ENCODE measurements at places on chromosomes 5 and 9.

GRCh38 chr5:53969176-53969730 lies 341.1 kb downstream of the ARL15 start:
- no peak for DNase-seq

DNA sequence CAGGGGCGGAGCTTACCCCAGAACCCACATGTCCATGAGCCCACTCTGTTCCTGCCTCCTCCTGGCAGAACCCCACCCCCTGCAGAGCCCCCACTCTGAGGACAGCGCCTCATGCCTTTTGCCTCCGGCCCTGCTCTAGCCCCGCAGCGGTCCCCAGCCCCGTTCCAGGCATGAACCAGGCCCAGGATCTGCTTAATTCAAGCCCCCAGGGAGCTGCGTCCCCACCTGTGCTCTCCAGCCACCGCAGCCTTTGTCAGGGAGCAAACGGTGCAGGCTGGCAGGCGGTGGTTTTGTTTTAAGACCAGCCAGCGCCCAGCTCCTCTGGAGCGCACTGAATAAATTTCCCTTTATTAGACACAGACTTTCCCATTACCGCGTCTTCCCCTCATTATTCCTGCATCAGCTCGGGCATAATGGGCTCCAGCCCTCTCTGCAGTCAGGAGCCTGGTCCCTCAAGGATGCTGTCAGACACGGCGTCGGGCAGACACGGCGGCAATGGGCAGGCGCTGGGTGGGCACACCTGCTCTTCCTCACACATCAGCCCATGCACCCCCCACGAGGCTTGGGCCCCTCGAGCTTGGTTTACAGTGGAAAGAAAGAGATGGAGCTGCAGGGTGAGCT lies 137.6 kb downstream of the OLFM1 start:
- DNase-seq, result peak; percentile 73

- DNase-seq, result no peak
Observed at GRCh38 chr5:123950701-123951581, 439.0 kb downstream of the CSNK1G3 start.

GRCh38 chr5:59133764-59134261 lies 550.9 kb downstream of the RAB3C start:
- DNase-seq, result no peak

- no peak for DNase-seq
Observed at GRCh38 chr9:101691657-101692056, 46.8 kb downstream of the GRIN3A start.

- no peak for DNase-seq
Observed at GRCh38 chr9:36855448-36856315, 178.4 kb downstream of the PAX5 start.

GRCh38 chr5:10555277-10555684 lies 8.6 kb upstream of the ANKRD33B start:
- no peak for DNase-seq

GRCh38 chr9:133351908-133352634 lies 4.1 kb downstream of the RPL7A start:
- DNase-seq, result no peak

GRCh38 chr9:28212979-28213378 lies 639.7 kb upstream of the C9orf72 start:
- DNase-seq, result no peak

DNA sequence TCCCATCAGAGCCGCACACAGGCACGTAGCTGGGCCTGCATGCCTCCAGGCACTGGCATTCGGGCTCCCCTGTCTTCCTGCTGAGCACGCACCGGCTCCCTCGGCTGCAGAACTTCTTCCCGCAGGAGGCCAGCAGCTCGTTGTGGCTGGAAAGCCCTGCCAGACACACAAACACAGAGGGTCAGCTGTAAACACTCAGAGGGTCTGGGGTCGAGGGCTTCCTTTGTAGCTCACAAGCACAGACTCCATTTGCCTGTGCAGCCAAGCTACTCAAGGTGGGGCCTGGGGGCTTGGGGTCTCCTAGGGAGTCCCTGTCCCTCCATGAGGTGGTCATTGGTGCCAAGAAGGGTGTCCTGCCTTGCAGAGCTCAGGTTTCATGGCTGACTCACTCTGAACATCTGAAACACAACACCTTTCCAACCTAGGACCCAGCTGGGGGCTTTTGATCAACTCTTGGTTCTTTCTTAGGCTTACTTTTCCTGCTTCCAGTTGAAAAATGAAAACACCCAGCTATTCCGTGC lies 211.4 kb downstream of the FSTL4 start:
- DNase-seq, result no peak

- DNase-seq, result no peak
Observed at GRCh38 chr9:97852001-97852398, 1.0 kb upstream of the FOXE1 start.

- DNase-seq, result no peak
Observed at GRCh38 chr9:131302244-131303075, 12.9 kb downstream of the PLPP7 start.

GRCh38 chr9:14961372-14962068 lies 51.3 kb upstream of the FREM1 start:
- no peak for DNase-seq

GRCh38 chr5:173645437-173645807 lies 29.0 kb upstream of the BOD1 start:
- DNase-seq, result no peak

DNA sequence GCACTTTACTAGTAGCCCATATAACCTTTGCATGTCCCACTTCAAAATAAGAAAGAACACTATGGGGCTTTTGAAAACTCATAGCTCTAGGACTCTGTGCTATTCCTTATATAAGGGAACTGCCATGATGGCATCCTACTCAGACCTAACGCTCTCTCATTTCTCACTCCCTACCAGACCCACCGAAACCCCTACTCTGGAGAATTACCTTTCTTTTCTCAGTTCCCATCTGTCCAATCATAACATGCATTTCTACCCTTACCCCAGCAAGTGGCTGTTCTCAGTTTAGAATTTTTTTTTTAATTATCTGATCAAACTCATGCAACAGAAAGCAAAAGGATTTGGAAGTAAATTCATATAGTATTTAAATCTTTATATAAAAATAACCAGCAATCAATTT lies 27.3 kb downstream of the CARNMT1 start:
- DNase-seq, result no peak

GRCh38 chr9:94086486-94087345 lies 2.5 kb downstream of the PTPDC1 start:
- no peak for DNase-seq

- DNase-seq, result no peak
Observed at GRCh38 chr5:93578813-93579691, 2.0 kb downstream of the NR2F1-AS1 start.

DNA sequence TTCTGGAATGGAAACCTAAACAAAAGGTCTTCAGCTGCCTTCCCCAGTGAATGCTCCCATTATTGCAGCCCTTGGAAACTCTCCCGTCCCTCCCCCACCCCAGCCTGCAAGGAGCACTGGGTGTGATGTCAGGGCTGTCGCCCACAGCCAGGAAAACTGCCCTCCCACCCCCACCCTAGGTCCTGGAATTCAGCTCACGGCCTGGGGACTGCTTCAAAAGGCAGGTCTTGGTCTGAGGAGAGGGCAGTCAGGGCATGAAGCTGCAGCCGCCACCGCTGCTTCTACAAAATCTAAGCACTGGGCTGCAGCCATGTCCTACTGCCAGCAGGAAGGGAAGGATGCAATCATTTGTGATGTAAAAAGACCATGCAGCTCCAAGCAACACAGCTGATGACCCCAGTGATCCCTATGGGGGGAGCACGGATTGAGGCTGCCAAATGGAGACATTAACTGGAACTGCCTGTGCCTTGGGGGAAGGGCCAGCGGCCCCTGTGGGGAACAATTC lies 11.4 kb downstream of the GRHPR start:
- no peak for DNase-seq

DNA sequence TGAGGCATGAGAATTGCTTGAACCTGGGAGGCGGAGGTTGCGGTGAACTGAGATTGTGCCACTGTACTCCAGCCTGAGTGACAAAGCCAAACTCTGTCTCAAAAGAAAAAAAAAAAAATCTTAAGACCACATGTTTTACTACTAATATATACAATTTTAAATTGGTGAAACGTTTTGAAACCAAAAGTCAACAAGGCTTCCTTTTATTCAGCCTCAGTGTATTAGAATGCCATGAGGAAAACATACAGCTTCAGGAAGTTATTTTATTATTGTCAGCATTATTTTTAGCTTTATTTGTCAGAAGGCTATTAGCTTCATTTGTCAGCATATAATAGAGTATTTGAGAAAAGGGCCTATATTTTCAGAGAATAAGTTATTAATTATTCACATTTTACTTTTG lies 163.9 kb upstream of the SH3GL2 start:
- no peak for DNase-seq

DNA sequence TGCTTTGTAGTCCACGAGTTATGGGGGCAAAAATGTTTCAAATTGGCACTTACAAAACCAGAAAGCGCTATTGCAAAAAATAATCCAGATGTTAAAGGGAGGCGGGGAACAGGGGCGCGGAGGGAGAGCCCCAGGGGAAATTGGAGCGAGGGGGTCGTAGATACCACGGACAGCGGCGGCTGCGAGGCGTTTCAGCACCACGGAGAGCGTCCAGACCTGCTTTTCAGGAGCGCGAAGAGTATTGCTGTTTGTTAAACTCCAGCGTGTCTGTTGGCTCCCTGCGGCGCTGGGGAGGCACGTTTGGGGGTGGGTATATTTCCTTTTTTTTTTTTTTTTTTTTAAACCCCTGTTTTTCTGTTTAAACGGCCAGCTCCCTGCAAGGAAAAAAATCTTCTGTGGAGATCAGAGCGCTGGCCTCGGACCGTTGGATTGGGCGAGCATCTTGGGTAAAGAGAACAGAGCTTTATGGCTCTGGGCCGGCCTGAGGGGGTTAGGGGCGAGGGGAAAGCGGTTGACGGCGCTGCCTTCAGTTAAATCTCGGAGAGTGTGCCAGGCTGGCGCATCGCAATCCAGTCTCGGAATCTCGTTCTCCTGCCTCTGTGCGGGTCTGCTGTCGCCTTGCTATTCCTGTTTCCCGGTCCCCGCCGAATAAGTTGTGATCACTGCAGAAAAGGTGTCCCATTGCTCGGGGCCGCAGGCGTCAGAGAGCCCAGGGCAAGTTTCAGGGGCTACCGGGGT lies at the start of gene GLRA1:
Gene GLRA1, minus strand, starts transcription at position 288 of the 738 bp plus-strand sequence. CDS start 302 bp downstream, outside the sequence.
- DNase-seq, result no peak

- no peak for DNase-seq
Observed at GRCh38 chr9:91151718-91152095, 210.0 kb downstream of the AUH start.

DNA sequence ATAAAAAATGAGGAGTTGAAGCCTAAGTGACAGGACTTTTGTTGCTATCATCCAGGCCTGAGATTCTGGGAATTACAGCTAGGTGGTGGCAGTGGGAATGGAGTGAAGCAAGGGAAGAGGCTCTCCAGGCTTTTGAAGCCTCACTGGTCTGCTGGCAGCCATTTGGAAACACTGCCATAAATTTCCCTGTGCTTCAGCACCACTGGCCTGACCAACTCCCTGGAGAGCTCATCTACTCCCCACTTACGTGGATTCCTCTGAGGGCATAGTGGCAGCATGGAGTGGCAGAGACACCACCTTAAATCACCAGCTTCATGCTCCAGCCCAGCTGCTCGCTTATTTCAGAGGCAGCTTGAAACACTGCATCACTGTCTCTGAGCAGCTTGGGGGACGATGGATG lies 518.2 kb downstream of the TLR4 start:
- DNase-seq, result peak; percentile 47

DNA sequence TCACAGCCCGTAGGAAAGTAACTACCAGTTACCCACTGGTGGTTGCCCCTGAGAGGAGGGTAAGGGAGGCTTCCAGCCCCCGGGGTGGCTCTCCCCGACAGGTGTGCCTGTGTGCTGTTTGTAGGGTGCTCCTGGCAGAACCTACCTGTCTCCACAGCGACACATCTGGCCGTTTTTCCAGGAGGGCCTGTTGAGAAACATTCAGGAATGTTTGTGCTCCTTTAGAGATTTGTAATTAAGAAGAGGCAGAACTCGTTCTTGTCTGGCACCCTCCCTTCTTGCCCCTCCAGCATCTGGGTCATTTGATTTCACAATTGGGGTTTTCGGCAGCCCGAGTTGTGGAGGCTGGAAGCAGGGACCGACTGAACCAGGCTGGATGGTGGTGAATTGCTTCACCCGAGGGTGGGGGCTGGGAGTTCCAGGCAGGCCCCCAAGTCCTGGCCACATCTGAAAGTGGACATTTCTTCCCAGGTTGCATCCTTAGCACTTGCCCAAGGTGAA lies 74.2 kb downstream of the WWC1 start:
- DNase-seq, result no peak
